ENCODE measurements at places on chromosomes 13 and 19.
A peak's percentile ranks its signal among the peaks of the same experiment; 100 is the strongest.

GRCh38 chr13:48038761-48039160 is 1.2 kb downstream of the NUDT15 start:
- DNase-seq, result peak; percentile 66

- DNase-seq, result no peak
These were observed 37.3 kb upstream of the UBL3 start for GRCh38 chr13:29887686-29888085.

DNA sequence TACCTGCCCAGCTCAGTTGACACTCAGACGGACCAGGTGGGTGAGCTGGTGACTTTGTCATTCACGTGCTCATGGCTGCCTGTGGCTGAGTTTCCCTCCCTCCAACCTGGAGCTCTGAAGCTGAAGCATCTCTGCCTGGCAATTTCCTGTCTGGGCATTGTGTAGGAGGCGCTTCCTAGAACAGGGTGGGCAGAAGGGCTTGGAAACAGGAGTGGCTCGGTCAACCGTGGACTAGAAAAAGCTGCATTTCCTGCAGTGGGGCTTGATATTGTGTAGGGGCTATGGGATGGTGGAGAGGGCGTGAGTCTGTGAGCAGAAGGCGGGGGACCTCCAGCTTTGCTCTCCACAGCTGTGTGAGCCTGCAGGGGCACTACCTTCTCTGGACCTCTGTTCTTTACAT is 278.3 kb downstream of the TEX29 start:
- DNase-seq, result no peak

- DNase-seq, result no peak
These were observed 112.9 kb downstream of the ZAR1L start for GRCh38 chr13:32202268-32202667.

DNA sequence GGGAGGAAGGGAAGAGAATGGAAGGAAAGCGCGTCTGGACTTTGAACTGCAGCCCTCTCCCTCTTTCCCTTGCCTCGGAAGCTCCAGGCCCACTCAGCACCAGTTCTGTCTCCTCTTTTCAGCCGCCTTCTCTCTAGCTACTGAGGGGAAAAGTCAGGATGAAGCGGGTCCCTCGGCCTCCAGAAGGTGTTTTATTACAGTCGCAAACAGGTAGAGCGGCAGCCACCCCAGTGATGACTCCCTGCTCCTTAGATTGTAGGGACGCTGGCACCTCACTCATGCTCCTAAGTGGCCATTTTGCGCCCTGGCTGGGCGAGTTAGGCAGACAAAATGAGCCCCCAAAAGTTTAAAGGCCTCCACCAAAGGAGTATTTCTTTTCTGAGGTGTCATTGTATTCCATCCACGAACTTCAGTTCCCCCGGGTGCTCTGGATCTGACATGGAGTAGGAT is 954 bp upstream of the STK24 start:
- no peak for DNase-seq

GRCh38 chr19:40632311-40633036 is 31.3 kb downstream of the LTBP4 start:
- DNase-seq, result no peak

GRCh38 chr19:33763633-33764371 is 32.9 kb upstream of the KCTD15 start:
- no peak for DNase-seq

DNA sequence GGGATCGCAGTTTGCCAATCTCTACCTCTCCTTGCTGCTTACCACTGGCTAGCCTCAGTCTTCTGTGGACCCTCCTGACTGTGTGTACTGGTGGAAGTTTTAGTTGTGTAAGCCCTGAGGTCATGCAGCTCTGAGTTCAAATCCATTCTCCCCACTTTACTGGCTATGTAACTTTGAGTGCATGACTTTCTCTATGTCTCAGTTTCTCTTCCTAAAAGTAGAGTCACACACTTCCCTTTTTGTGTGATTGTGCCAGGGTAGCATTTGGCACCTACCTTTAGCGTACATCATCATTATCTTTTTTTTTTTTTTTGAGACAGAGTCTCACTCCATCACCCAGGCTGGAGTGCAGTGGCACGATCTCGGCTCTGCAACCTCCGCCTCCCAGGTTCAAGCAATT is 70.3 kb downstream of the MAP4K1 start:
- DNase-seq, result no peak

DNA sequence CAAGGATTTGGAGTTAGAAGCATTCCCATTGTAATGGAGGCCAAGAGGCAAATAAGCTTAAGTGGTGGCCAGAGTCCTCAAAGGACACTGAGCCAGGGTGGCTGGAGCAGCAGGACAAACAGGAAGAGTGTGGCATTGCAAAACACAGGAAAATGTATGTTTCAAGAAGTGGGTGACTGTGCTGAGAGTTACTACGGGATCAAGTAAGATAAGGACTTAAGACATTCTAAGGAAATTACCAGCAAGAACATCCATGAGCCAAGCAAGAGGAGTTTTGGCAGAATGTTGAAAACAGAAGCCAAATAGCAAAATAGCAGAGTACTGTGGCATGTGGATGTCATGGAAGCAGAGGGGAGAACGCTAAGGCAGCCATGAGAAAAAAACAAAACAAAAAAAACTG is 104.2 kb downstream of the RAP2A start:
- DNase-seq, result no peak

DNA sequence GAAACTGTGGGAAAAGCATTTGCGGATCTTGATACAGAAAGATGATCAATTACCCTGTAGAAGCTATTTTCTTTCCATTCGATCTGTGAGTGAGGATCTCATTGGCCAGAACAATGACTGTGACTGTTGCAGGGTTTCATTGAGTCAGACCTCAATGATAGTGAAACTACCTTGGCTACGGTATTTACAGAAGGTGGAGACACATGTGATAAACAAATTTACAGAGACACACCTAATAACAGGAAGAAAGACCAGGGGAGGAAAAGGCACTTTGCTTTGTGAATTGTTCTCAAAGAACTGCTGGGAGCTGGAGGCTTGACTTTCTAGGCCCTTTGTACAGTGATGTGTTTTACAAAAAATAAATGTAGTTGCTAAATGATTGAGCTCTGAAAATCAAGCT is 19.9 kb upstream of the ARGLU1 start:
- DNase-seq, result no peak

DNA sequence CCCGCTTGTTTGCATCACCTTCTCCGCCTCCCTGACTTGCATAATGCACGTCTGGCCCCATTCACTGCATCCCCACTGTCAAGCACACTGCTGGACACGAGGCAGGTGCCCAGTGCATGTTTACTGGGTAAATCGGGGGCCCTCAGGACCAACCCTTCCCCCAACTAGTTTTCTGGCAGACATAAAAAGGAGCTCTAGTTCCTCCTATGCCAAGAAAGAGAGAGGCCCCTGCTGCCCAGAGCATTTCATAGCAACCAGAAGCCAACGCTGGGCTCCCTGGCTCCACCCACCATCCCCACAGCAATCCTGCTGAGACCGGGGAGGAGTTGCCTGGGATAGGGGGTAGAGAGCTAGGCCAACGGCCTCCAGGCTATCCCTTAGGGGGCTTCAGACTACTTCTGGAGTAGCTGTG is 23.2 kb downstream of the ANKRD27 start:
- no peak for DNase-seq

DNA sequence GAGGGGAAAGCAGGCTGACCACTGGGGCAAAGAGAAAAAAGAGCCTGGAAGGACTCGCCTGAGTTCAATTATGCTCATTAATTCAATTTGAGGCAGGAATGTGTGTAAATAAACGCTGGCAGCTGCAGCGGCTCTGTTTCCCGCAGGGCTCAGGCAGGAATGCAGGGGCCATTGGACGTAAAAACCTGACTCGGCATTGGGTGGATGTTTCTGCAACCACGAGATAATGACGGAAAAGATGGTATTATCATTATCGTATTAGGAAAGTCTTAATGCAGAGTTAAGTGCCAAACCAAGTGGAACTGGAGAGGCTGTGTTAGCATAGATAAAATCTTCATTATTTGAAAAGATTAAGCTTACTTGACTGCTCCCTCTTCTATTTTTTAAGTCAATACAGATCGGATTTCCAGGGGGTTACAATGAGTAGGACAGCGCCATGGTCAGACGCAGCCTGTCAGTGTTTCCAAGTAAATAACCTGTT is 169.8 kb downstream of the SHISA2 start:
- DNase-seq, result no peak

Measured in activated CD4-positive, alpha-beta T cell treated with anti-CD3 and anti-CD28 coated beads, Interleukin-2, amount 10 ng/mL, durations not matched to agents 24 days and 14 days (primary cell).